Heart right ventricle (tissue), 16 donors: ENCODE measurements at places on chromosomes 1 and 21. TPM values are rescaled to one million over a fixed set of nuclear protein-coding genes. Genes with fewer than 3 reads are reported as not detected.

- H3K4me1 ChIP-seq: peaks cover 7% of the 10 kb centered on the region
- H3K36me3 ChIP-seq: no peaks in the 10 kb centered on the region
These were observed 49.6 kb upstream of the LBR start for GRCh38 chr1:225477296-225477911.

DNA sequence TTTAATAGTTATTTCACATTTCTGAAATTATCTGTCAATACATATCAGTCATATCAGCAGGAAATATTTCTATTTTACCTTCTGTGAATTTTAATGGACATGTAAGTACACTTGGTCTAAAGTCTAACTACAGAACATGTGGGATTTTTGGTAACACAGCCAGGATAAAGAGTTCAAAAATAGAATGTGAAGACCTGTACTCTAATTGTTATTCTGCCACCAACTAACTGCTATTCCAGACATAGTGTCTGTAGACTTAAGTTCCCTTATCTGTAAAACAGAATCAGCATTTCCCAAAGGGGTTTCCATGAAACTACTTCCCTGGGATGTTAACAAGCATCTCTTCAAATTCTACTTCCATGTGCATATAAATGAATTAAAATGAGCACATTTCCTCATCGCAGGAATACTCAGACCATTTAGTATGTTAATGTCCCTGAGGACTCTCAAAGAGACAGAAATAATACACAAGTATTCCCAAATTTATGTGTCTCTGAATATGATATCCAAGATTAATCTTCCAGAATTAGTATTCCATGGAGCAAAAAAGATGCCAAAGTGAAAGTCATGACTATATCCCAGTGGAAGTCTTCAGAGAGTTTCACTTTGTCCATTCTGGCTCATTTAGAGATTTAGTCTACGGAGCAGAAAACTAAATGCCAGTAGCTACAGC lies 325.6 kb downstream of the NEGR1 start:
- H3K27me3 ChIP-seq: no peaks in the 10 kb centered on the region
- no peak for DNase-seq
- no peak overlapping the region for H3K4me3 ChIP-seq
- H3K36me3 ChIP-seq: no peaks in the 10 kb centered on the region
- no peak overlapping the region for H3K27ac ChIP-seq
- H3K4me1 ChIP-seq: no peaks in the 10 kb centered on the region

DNA sequence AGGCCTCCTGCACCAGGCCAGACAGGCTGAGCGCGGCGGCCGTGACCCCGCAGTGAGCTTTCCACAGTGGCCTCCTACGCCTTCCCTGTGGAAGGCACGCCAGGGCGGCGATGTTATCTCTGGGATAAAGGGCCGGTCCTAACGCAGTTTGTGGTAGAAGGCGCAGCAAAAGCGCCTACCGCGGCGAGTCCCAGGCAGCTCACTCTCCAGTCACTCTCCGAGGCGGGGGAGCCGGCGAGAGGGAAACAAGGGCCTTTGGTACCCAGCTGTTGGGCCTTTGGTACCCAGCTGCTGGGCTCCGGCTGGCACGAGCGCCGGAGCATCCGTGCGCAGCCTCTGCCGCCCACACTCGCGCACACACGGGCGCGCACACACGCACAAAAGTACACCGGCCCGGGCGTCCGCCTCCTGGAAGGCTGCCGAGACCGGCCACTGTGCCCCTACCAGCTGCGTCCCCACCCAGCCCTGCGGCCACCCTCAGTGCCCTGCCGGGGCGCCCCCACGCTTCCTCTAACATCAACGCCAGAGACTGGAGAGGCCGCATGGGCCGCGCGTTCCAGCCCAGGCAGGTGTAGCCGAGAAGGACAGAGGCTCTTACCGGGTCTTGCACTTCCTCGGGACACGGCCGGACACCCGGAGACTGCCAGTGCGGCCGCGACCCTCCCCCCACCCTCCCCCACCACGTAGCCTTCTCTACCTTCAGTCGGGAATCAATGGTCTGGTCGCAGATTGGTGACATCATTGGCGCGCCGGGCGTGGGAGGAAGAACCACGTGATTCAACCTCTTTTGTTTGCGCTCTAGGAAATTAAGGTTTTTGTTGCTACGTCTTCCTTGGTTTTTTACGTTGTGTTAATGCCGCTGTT lies 19.5 kb upstream of the ADAR start:
- peaks cover 7% of the 10 kb centered on the region for H3K36me3 ChIP-seq
- peaks cover 16% of the 10 kb centered on the region for H3K4me1 ChIP-seq
- peak overlapping the region; percentile 92 for H3K27ac ChIP-seq
- no peaks in the 10 kb centered on the region for H3K27me3 ChIP-seq
- peak; percentile 90 for DNase-seq

- H3K27me3 ChIP-seq: no peaks in the 10 kb centered on the region
- no peak overlapping the region for H3K4me3 ChIP-seq
- H3K36me3 ChIP-seq: no peaks in the 10 kb centered on the region
- no peak for DNase-seq
These were observed 85.8 kb upstream of the ZNF648 start for GRCh38 chr1:182147136-182147820.

The SLFNL1 gene
- 0.15 TPM for total RNA-seq

The IGFN1 gene
- total RNA-seq: not detected

The NEGR1 gene
- total RNA-seq: 4.6 TPM
